Type B pancreatic cell (in vitro differentiated cells): ENCODE measurements at places on chromosomes 5 and 9.

- DNase-seq = no peak
- peaks cover 9% of the 10 kb centered on the region for H3K27me3 ChIP-seq
- H3K27ac ChIP-seq = no peak overlapping the region
Measured at GRCh38 chr5:59816654-59817300, 76.7 kb downstream of the PDE4D start.

DNA sequence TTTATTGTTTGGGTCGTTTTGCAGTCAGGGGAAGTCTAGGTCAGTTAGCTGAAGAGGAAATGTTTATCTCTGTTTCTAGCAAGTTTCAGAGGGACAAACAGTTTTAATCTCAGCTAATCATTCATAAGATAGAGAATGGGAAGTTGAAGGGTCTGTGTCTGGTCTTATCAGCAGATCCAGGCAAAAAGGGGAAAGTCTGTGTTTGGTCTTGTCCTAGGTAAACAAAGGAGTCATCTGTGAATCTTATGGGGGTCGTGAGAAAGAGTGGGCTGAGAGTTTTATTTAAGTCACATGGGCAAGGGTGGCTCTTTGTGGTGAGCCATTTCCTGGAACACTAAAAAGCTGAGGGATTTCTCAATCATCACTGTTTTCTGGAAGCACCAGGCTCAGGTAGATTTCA lies 5.6 kb upstream of the SNCAIP start:
- DNase-seq = no peak
- H3K27ac ChIP-seq = no peak overlapping the region
- H3K27me3 ChIP-seq = peaks cover 19% of the 10 kb centered on the region
- no peaks in the 10 kb centered on the region for H3K36me3 ChIP-seq
- H3K4me3 ChIP-seq = no peak overlapping the region

DNA sequence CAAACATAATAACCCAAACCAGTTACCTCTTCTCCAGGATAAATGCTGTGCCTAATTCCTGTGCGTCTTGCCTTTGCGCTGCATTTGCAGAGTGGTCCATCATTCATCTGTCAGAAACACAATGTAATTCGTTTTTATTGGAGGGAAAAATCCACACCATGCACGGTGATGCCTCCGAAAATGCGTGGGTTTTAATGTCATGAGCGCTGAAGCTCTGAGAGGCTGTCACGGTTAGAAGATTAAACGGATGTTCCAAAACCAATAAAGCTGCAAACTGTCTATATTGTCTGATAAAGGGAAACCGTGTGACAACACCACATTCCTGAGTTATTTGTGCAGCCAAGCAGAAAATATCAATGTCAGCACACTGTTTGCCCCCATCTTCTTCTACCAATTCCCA lies 27.4 kb downstream of the DROSHA start:
- H3K4me1 ChIP-seq = no peaks in the 10 kb centered on the region
- H3K4me3 ChIP-seq = no peak overlapping the region
- DNase-seq = no peak
- no peaks in the 10 kb centered on the region for H3K27me3 ChIP-seq
- H3K36me3 ChIP-seq = peaks cover 49% of the 10 kb centered on the region
- H3K27ac ChIP-seq = no peak overlapping the region

- no peaks in the 10 kb centered on the region for H3K36me3 ChIP-seq
- peaks cover 5% of the 10 kb centered on the region for H3K4me1 ChIP-seq
- H3K27me3 ChIP-seq = no peaks in the 10 kb centered on the region
- no peak overlapping the region for H3K27ac ChIP-seq
- H3K4me3 ChIP-seq = no peak overlapping the region
Measured at GRCh38 chr9:70006306-70006705, 37.3 kb upstream of the MAMDC2 start.

GRCh38 chr5:176742246-176743105 lies 67.9 kb upstream of the UNC5A start:
- peak overlapping the region; percentile 50 for H3K4me3 ChIP-seq
- H3K27me3 ChIP-seq = peaks cover 60% of the 10 kb centered on the region
- peaks cover 41% of the 10 kb centered on the region for H3K4me1 ChIP-seq
- H3K36me3 ChIP-seq = no peaks in the 10 kb centered on the region
- DNase-seq = peak; percentile 49

DNA sequence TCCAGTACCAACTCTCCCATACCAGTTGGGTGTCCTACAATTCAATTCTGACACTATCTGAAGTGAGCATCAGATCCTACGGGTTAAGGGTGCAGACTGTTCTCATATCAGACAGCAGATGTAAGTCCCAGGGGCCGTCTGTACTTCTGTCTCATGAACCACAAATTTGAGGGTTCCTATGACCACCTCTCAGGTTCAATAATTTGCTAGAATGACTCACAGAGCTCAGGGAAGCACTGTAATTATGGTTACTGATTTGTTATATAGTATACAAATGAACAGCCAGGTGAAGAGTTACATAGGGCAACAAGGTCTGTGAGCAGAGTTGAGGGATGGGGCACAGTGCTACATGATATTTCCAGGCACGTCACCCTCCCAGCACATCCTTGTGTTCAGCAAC lies 499.1 kb downstream of the DMAC1 start:
- DNase-seq = no peak
- H3K4me3 ChIP-seq = no peak overlapping the region
- H3K4me1 ChIP-seq = no peaks in the 10 kb centered on the region
- no peak overlapping the region for H3K27ac ChIP-seq
- no peaks in the 10 kb centered on the region for H3K36me3 ChIP-seq
- peaks cover 3% of the 10 kb centered on the region for H3K27me3 ChIP-seq

DNA sequence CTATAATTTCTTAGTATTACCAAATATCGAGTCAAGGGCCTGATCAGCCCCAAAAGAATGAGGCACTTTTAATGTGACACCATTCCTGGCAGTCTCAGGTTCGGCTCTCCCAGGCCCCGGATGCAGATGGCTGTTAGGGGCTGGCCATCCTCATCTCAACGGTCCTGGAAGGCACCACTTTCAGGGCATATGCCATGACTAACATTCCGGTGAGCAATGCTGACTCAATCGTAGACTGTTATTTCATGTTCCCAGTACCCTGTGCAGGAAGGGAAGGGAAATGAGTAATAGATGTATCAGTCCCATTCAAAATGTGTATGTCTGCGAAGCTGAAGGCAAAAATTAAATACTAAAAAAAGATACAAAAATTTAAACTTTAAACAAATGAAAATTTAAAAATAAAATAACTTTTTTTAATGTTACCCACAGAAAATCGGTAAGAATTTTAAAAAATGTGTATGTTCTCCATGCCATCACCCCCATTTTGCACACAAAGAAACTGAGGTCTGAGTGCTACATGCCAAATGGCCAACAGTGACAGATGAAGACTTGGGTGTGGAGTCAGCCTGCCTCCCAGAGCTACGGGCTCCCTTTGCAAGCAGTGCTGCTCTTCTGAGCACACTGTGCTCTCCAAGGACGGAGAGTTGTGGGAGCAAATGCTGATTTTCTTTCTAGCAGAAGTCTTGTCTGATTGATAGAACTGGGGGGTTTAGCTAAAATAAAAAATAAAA lies 79.0 kb downstream of the GLDC start:
- H3K4me3 ChIP-seq = no peak overlapping the region
- no peaks in the 10 kb centered on the region for H3K27me3 ChIP-seq
- DNase-seq = no peak
- no peak overlapping the region for H3K27ac ChIP-seq
- H3K36me3 ChIP-seq = no peaks in the 10 kb centered on the region
- no peaks in the 10 kb centered on the region for H3K4me1 ChIP-seq

DNA sequence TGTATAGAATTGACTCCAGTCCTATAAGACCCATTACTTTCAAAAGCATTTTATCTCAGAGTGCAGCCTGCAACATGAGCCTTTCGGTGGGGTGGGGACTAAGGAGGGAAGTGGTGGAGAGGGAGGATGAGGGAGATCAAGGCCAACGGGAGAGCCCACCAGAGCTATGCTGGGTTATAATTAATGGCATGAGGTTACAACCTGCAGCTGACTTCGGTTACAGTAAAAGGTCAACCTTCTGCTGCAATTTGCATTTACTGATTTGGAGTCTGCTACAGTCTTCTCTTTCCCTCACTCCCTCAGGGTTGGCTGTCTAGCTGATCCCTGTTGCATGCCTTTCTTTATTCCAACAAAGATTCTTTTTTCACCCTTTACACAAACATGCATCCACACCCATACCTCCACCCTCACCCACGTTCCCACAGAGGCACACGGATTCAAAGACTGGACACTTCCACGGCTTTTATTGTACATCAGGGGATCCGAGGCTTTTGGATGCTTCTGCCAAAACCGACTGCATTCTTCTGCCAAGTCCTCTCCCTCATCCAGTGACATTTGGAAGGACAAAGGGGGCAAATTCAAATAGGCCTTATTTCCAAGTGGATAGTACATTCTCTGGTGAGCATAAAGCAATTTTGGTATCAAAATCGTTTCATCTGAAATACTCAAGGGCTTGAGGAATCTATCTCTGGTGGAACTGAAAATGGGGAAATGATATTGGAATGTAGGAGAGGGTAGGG lies 381.2 kb downstream of the NFIB start:
- H3K36me3 ChIP-seq = no peaks in the 10 kb centered on the region
- no peaks in the 10 kb centered on the region for H3K27me3 ChIP-seq
- no peak for DNase-seq
- no peak overlapping the region for H3K27ac ChIP-seq

DNA sequence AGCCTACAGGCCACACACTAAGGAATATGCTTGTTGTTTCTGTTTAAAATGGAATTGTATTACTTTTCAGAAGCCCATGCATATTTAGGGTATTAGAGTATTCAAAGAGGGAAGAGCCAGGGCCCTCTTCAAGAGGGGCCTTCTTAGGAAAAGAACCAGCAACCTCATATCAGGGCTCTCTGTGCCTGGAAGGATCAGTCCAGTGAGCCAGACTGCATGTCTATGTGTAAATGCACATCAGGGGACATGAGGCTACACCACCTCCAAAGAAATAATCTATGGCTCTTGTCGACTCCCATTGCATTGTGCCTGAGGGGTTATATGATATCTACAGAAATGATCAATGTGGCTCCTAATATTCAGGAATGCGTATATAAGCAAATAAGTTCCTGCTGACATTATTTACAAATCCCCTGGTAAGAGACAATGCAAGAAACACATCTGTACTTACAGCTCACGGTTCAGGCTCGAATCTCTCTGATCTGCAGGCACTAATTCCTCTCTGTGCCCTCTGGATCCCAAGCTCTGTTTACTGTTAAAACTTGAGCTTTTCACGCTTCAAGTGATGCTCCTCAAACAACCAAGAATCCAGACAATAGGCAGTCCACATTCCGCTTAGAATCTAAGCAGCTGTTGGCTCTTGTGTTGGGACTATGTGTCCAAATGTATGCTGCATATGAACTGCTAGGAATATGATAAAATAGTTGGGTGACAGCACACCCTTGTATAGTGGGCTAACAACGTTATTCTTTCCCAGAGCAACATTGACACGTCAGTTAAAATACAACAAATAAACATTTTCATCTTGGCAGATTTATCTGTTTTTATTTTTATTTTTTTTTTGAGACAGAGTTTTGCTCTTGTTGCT lies 150.2 kb upstream of the KLF9 start:
- DNase-seq = no peak
- H3K36me3 ChIP-seq = no peaks in the 10 kb centered on the region
- H3K27ac ChIP-seq = no peak overlapping the region
- no peak overlapping the region for H3K4me3 ChIP-seq
- H3K27me3 ChIP-seq = no peaks in the 10 kb centered on the region
